ENCODE measurements at places on chromosomes 4 and X.

- no peak for DNase-seq
These were observed 99.1 kb upstream of the AFAP1 start for GRCh38 chr4:8038719-8039251.

DNA sequence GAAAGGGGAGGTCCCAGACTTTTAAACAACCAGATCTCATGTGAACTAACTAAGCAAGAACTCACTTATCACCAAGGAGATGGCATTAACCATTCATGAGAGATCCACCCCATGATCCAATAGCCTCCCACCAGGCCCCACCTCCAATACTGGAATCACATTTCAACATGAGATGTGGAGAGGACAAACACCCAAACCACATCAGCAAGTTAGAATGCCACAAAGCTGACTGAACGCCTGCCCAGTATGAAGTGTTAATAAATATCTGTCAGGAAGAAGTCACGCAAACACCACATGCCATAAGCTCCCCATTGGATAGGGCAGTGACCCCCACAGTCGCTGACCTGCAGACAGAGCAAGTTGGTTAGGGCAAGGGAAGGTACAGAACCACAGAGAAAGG, 14.3 kb downstream of the SLC10A6 start:
- DNase-seq: no peak

GRCh38 chr4:95129031-95129430, 371.3 kb downstream of the BMPR1B start:
- no peak for DNase-seq

GRCh38 chrX:139332441-139332840, 198.1 kb upstream of the F9 start:
- DNase-seq: no peak

DNA sequence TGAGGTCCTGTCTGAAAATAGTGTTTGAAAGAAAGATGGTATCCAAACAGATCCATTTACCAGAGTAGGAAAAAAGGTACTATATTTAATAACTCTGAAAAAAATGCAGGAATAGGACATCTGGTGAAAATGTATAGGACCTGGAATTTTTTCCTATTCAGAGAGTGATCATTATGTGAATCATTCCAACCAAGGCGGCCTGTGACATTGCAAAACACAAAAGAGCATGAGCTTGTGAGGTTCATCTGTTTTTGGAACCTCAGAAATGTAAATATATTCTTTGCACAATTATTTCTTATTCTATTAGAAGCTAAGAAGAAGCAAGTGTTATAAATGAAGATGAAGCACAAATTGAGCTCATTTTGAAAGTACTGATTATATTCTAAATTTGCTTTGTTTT, 2.0 kb downstream of the C4orf51 start:
- no peak for DNase-seq

- no peak for DNase-seq
These were observed 23.8 kb downstream of the PPP1R2C start for GRCh38 chrX:42754115-42754514.

DNA sequence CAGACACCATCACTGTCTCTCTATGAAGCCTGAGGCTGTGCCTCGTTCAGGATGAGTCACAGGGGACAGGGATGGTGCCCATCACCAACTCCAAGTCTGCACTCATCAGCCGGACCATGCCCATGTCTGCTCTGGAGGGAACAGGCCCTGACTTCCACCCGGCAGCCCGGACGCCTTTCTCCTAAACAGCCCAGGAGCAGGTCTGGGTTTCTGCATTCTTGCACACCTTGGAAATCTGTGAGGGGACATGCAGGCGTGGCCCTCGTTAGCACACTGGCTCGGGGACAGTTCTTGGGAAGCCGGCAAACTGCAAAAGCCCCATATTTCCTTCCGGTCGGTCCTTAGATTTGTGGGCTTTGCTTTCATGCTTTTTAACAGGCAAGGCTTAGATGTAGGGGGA, 67.9 kb upstream of the AFAP1 start:
- DNase-seq: no peak

GRCh38 chr4:3857269-3857926, 91.2 kb downstream of the ADRA2C start:
- DNase-seq: no peak

- no peak for DNase-seq
These were observed 573.8 kb upstream of the NDST4 start for GRCh38 chr4:115687052-115687755.

DNA sequence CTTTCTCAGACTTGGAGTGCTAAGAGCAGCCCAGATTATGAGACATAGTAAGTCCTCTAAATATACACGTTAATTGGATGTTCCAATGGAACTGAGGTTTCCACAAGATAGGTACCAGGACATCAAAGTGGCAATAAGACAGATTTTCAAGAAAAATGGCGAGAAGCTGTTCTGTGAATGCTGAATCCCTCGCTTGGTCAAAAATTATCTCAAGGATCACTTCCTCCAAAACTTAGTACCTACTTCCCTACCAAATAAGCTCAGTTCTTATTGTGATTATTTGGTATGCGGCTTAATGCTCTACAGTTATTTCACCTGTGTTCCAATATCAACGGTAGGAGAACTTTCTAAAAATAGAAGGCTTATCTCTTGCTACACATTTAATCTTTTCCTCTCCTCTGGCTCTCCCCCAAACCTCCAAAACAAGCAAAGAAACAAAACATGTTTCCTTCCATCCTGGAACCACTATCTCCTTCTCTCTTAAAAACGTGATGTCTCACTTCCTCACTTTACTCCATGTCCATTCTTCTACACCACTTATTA, 14.7 kb downstream of the PDGFC start:
- no peak for DNase-seq

DNA sequence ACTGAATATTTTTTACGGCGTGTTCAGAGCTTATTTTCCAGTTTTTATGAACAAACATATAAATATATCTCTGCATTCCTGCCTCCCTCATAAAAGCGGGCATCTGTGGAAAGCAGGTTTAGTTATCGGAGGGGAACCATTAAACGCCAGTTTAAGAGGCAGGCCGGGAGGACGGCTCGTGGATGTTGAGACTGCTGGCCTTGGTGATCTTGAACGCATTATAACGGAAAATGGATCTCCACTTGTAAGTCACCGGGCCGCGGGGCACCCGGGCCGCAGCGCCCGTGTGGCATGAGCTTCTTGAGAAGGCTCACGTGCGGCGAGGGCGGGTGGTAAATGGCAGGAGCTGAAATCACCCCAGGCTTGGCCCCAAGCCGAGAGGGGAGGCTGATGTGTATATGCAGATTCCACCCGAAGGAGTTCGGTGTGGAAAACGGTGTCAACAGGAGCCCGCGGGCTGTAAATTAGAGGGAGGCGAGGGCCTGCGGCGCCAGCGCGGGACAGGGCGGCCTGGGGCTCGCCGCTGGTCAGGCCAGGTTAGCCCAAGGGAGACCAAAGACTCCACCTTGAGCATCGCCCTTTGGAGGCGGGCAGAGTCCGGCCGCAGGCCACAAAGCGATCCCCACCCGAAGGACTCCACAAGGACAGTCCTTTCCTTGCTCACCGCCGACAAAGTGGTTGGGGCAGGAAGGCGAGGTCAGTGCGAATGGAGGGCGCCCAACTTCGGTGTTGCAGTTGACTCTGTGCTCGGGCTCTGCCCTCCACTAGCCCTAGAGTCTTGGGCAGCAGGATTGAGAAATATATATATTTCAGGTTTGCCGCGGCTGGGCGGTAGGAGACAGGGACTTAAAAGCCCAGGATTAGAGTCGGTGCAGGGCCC, 1.3 kb upstream of the HAND2 start:
- DNase-seq: no peak

All from globus pallidus (tissue), 1 donor.